ENCODE measurements at places on chromosomes 7 and 10.
A peak's percentile ranks its signal among the peaks of the same experiment; 100 is the strongest.

GRCh38 chr7:68965351-68965750 is 632.9 kb upstream of the AUTS2 start:
- no peak for ATAC-seq

- ATAC-seq = no peak
Observed at GRCh38 chr7:38978491-38978890, 782 bp downstream of the POU6F2 start.

DNA sequence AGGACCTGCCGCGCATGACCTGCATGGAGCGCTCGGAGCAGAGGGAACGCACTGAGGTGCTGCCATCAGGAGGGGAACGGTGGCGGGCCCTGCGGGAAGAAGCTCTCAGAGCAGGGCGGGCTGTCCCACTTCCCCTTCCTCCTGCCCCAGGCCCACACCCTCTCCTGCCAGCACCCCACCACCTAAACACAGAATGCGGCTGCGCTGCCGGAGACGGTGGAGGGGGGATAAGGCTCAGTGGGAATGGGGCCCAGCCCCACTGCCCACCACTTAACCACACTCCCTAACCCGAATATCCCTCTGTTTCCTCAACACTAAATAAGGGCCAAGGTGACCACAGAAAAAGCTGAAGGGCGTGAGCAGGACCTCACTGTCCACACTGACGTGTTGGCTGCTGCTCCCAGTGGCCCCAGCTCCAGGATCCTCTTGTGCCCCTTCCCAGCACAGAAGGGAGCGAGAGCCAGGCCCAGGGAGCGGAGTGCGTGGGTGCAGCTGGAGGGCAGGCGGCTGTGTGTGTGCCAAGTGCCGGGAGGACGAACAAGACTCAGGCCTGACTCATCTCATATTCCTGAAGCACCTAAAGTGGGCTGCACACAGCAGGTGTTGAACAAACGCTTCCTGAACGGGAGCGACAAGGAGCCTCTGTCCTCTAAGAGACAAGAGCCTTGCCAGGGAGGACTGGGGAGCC is 116.8 kb downstream of the MAD1L1 start:
- ATAC-seq = peak; percentile 71

GRCh38 chr10:111578076-111578475 is 501.2 kb downstream of the ADRA2A start:
- ATAC-seq = no peak

Data from SK-N-SH treated with all-trans-retinoic acid at 6 μM for 48 hours (cell line).